Cardiac ventricle fibroblast (primary cell): ENCODE measurements at places on chromosomes 11 and 22. TPM values are rescaled to one million over a fixed set of nuclear protein-coding genes. Genes with fewer than 3 reads are reported as not detected.

Gene OR5A2
- total RNA-seq, result not detected in 2 replicates

Gene KCNQ1
- total RNA-seq, result 0.10 and 0.25 TPM in 2 replicates

Gene TIMP3
- total RNA-seq, result 121 and 131 TPM in 2 replicates

Gene RTN4R
- total RNA-seq, result 0.05 TPM in 1 of 2 replicates, not detected in the other
